Fibroblast of pulmonary artery (primary cell): ENCODE measurements at places on chromosomes 13 and 19.
A peak's percentile ranks its signal among the peaks of the same experiment; 100 is the strongest.

GRCh38 chr13:97478247-97478646 lies 44.3 kb downstream of the RAP2A start:
- no peak for DNase-seq

DNA sequence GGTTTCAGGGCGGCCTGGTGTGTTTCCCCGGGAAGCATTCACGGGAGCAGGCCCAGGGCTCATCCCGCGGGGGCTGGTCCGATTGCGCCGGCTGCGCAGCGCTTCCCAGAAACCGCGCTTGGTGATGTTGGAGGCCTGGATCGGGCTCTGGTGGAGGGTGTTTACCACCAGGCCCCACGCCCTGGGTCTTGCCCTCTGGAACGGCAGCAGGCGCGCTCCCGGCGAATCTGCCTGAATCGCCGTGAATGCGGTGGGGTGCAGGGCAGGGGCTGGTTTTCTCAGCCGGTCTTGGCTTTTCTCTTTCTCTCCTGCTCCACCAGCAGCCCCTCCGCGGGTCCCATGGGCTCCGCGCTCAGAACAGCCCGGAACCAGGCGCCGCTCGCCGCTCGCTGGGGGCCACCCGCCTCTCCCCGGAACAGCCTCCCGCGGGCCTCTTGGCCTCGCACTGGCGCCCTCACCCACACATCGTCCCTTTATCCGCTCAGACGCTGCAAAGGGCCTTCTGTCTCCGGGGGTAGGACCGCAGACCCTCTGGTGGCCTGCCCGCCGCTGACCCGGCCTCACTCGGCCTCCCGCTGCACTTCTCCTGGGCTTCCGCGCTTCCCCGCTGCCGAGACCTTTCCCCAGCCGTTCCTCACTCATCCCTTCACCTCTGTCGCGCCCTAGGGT lies 69.4 kb upstream of the GJB6 start:
- peak; percentile 5 for DNase-seq

DNA sequence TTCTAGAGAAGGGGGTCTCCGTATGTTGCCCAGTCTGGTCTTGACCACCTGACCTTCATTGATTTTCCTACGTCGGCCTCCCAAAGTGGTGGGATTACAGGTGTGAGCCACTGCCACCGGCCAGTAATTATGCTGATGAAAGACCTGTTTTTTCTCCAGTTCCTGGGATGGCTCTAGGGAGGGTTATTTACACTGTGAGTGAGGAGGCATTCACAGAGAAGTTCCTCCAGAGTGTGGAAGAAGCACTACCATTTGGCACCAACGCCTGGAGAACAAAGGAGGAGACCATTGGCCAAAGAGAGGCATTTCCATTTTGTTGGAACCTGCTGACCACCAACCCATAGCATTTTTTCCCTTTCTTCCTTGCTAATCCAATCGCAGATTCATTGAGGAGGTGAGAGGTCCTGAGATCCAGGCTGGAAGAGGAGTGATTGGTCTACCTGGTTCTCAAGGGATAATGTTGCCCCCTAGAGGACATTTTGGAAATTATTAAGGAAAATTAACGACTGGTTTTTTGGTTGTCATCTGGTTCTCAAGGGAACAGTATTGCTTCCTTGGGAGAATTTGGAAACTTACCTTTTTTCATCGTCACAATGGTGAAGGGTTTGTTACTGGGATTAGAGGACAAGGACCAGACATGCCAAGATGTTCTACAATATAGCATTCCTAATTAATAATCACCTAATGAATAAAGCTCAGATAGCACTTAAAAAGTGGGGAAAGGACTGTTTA lies 5.5 kb upstream of the SAE1 start:
- DNase-seq: peak; percentile 86

DNA sequence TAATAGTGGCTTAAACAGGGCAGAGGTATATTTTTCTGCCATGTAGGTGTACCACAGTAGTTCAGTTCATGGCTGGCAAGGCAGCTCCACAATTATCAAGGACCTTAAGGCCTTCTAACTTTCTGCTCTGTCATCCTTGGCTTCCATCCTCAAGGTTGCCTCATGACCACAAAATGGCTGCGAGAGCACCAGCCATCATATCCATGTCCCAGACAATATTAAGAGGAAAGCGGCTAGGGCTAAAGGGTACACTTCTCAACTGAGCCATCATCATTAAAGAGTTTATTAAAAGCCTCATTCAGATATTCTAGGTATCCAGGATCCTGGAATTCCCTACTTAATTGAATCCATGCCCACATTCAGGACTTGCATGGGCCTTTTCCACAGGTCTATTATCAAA lies 62.7 kb upstream of the MRI1 start:
- DNase-seq: no peak

DNA sequence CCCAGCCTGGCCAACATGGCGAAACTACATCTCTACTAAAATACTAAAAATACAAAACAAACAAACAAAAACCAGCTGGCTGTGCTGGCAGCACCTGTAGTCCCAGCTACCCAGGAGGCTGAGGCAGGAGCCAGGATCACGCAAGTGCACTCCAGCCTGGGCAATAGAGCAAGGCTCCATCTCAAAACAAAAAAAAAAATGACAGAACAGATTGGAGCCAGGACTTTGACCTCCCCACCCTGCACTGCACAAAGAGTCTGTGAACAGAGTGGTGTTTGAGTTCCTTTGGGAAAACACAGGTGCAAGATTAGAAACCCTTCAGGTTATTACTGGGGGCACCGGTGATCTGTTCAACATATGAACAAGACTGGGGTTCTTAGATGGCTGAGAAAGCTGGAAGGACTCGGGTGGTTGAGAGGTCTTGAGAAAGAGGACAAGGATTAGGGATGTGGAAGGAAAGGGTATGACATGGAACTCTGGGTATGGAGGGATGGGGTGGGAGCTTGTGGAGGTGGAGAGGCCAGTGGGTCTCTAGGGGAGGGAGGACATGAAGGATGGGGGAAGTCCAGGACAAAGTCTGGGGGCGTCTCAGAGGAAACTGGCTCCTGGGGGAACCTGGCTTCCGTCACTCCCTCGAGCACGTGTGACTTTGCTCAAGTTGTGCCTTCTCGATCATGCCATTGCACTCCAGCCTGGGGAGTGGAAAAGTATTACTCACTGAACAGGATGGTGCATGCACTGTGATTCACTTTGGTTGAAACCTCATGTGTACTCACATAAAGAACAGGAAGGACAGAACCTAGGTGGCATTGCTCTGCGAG lies 25.9 kb downstream of the RCN3 start:
- peak; percentile 53 for DNase-seq

GRCh38 chr19:15136234-15136954 lies 29.2 kb downstream of the SYDE1 start:
- no peak for DNase-seq

DNA sequence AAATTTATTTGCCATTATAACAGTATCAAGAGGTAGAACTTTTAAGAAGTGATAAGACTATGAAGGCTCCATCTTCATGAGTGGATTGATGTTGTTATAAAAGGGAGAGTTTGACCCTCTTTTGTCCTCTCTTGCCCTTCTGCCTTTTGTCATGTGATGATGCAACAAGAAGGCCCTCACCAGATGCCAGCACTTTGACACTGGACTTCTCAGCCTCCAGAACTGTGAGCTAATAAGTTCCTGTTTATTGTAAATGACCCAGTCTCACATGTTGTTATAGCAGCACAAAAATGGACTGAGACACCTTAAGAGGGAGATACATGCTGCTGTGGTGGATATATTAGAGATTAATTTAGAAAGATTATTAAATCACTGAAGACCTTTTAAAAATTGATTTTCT lies 71.6 kb downstream of the SPRYD7 start:
- no peak for DNase-seq

- no peak for DNase-seq
Measured at GRCh38 chr19:18493440-18494266, 28.2 kb downstream of the ELL start.

DNA sequence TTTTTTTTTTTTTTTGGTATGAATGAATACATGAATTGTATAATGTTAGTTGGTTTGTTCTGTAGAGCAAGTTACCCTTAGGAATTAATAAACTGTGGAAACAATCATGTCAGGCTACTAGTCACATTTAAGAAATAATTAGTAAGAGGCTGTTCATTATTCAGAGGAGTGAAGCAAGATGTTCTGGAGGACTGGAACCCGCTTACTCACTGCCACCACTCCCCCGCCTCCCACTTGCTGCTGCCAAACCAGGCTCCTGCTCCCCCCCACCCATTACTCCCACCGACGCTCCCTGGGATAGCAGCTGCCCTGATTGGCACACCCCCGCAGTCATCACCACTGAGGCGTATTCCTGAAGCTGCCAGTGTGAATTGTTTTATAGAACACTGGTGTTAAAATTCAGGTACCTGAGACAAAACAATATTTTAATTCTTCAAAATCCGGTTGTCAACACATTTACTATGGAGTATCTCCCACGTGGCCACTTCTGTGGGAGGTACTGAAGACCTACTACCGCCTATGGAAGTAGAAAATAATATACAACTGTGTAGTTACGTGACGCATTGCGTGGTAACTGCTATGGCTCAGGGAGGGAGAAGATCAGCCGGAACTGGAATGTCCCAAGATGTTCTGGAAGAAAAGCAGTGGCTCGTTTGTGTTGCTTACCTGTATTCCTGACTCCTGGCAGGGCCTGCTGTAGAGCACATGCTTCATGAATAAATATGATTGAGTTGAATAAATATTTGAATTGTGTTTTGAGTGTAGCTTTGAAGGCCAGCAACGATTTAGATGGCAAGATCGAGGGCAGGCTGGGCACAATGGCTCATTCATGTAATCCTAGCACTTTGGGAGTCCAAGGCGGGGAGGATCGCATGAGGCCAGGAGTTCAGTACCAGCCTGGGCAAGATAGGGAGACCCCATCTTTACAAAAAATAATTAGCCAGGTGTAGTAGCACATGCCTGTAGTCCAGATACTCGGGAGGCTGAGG lies 1.7 kb downstream of the DPY19L3 start:
- peak; percentile 88 for DNase-seq

- no peak for DNase-seq
Measured at GRCh38 chr19:10316229-10317044, 622 bp upstream of the FDX2 start.

DNA sequence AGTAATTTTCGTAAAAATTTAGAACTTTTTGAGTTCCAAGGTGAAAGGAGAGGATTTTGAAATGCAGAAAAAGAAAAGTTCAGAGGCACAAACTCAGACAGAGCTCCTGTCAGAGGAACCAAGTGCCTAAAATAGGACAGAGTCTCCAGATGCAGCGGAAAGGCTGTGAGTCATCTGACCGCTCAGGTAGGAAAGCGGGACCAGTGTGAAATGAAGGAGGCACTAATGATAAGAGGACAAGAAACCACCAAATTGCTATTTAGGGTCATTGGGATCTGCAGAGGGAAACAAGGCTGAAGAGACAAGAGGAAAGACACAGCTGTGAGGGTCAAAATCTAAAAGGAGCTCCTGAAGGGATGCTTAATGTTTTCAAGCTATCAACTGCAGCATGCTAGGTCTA lies 34.9 kb downstream of the IRS2 start:
- no peak for DNase-seq

- no peak for DNase-seq
Measured at GRCh38 chr13:46771693-46772092, 25.3 kb downstream of the ESD start.

GRCh38 chr13:27967203-27967735 lies 1.8 kb downstream of the CDX2 start:
- no peak for DNase-seq

- DNase-seq: no peak
Measured at GRCh38 chr19:30498707-30499106, 126.5 kb downstream of the ZNF536 start.

- DNase-seq: no peak
Measured at GRCh38 chr13:108263621-108264355, 5.7 kb upstream of the TNFSF13B start.

GRCh38 chr13:94254737-94255136 lies 224.7 kb downstream of the DCT start:
- no peak for DNase-seq

DNA sequence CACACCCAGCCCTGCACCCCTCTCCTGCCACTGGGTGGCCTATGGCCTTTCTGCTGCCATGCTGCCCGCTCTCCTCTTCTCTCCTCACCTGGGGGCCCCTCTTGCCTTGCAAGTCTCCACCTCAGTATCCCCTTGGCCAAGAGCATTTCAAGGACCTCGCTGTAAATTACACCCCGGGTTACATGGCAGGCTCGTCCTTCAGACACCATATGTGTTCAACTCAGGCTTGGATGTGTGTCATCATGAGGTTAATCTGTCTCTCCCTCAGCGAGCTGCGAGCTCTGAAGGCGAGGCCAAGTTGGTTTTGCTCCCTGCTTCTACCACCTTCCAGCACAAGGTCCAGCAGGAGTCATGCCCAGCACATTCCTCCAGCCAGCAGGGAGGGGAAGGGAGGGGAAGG lies 74.8 kb upstream of the TM9SF2 start:
- DNase-seq: no peak

- DNase-seq: no peak
Measured at GRCh38 chr13:112819111-112819510, 129.3 kb downstream of the ATP11A start.
